ENCODE measurements at places on chromosomes 16 and 17.

- DNase-seq, result no peak
Observed at GRCh38 chr17:67656494-67657203, 61.1 kb upstream of the NOL11 start.

GRCh38 chr16:30394592-30395154 lies 547 bp upstream of the ZNF48 start:
- no peak for DNase-seq

GRCh38 chr16:6143020-6143419 lies 1045.4 kb upstream of the EEF2KMT start:
- DNase-seq, result no peak

DNA sequence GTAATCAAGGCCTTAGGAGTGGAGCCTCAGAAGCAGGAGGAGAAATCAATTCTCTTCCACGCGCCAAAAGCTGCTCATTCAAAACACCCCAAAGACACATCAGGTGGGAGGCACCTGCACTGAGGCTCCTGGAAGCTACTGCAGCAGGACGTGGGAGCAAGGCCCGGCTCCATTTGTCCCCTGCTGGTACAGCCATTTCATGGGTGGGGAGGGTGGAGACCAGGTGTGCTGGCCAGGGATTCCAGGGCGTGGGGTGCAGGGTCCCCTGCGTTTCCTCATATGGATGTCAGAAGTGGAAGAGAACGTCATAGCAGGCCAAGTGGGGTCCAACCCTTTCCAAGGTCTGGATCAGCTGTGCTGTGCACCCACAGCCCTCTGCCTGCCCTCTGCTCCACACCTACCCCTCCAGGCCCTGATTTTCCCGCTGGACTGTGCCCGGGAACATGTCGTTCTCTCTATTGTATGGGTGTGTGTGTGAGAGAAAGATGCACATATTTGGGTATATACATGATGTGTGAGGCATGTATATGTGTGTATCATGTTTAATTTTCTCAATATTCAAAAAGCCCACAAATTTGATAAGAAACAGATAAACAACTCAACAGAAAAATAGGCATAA lies 39.2 kb upstream of the CBX4 start:
- no peak for DNase-seq

- DNase-seq, result no peak
Observed at GRCh38 chr17:31481783-31482081, 90.3 kb downstream of the RAB11FIP4 start.

- no peak for DNase-seq
Observed at GRCh38 chr16:79717333-79718137, 117.0 kb upstream of the MAF start.

DNA sequence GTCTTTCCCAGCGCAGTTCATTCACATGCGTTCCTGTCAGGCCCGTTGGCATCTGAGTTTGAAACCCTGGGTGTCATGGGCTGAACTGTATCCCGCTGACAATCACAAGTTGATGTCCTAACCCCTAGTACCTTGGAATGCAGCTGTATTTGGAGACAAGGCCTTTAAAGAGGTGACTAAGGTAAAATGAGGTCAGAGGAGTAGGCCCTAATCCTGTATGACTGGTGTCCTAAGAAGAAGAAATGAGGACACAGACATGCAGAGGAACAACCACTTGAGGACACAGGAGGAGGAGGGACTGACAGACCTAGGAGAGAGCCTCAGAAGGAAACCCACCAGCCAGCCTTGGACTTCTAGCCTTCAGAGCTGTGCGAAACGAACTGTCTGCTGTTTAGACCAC lies 33.1 kb downstream of the TRPV2 start:
- no peak for DNase-seq

All from nephron progenitor cell (in vitro differentiated cells).